Pons (tissue), 1 donor: ENCODE measurements at places on chromosomes 2 and 18.

DNA sequence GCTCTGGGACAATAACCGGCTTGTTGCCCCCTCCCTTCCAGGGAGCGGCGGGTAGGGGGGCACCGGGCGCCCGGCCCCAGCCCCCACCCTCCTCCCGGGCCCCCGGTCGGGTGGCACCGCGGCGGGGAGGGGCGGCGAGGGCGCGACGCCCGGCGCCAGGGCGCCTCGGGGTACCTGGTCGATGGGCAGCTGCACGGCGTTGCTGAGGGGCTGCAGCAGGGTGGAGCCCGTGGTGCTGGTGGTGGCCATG, 193 bp downstream of the MBOAT2 start:
- no peak for DNase-seq

DNA sequence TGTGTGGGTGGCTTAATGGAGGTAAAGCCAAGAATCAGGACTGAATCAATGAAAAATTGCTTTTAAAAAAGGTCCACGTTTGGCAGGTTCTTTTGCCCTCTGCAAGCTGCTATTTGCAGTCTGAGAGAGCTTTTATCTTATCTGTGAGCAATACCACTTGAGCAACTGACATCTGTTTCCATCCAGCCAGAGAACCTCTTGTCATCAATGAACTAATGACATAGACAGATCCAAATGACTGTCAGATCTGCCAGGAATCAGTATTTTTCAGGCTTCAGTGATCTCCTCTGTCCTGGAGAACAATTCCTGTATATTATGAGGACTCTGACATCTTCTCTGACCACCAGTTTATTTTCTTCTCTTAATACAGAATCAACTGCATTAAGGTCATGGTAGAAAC, 608.1 kb downstream of the LRP1B start:
- DNase-seq, result no peak

- DNase-seq, result peak; percentile 74
Observed at GRCh38 chr18:3703732-3704176, 253.8 kb downstream of the TGIF1 start.

- DNase-seq, result no peak
Observed at GRCh38 chr18:39550701-39551100, 1985.1 kb upstream of the CELF4 start.

DNA sequence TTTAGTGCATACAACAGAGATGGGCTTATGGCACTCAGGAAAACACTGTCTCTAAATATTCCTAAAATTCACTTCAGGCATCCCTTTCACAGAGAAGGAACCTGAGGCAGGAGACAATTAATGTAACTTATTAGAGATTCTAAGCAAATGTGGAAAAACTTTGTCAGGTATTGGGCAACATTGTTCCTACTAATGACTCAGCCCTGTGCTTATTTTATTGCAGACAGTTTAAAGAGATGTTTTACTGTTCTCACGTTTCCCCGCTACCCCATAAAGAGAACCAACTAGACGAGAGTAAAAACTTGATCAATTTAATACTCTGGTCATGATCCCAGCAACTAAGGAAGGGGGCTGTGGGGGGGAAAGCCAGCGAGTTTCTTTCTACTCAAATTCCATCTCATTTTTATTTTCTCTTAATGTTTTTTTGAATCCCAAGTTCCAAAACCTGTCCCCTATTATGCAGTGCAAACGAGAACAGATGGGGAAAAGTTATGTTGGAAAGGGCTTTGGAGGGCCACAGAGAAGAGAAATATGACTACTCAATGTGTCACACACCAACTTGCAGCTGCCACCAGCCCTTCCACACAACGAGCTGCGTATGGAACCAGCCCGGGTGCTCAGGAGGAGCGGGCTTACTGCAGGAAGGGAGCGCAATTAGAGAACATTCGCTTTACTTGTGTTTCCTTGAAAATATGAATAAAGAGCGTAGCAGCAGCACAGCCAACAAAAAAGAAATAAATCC, 18.7 kb upstream of the ACVR1 start:
- DNase-seq, result no peak

- DNase-seq, result no peak
Observed at GRCh38 chr2:226903179-226903578, 67.3 kb downstream of the RHBDD1 start.

- DNase-seq, result no peak
Observed at GRCh38 chr2:101946372-101947039, 45.3 kb upstream of the IL1R2 start.

DNA sequence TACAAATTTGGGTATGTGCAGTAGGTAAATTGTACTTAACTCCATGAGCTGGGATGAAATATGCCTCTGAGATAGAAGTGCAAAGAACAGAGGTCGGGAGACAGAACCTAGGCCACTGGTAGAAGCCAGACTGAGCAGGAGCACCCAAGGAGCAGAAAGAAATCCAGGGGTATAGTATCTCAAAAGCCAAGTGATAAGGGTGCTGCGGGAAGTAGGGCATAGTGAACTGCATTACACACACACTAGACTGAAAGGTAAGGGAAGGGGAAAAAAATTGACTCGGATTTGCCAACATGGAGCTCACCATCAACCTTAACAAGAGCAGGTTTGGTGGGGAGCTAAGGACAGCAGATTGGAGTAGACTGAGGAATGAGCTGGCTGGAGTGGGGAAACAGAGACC, 89.3 kb upstream of the TMEM247 start:
- DNase-seq, result no peak

DNA sequence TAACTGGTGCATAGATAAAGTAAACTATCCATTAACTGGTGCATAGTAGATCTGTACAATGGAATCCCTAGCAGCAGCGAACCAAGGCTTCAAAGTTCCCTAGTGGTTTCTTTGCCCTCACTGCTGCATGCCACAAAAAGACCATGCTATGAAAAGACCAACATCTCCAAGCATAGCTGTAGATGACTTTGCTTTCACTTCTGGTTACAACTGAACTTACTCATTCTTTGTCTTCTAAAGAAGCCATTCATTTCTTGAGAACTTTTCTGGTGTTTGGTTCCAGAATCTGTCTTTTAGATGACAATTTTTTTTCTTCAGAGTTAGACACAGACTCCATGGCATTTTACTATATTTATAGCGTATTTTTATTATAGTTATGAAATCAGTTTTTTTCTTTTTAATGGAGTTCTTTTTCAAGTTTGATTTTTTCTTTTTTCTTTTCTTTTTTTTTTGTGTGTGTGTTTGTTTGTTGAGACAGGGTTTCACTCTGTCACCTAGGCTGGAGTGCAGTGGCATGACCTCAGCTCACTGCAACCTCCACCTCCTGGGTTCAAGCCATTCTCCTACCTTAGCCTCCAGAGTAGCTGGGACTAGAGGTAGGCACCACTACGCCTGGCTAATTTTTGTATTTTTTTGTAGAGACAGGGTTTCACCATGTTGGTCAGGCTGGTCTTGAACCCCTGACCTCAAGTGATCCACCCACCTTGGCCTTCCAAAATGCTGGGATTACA, 63.6 kb downstream of the SLC35F5 start:
- peak; percentile 43 for DNase-seq

DNA sequence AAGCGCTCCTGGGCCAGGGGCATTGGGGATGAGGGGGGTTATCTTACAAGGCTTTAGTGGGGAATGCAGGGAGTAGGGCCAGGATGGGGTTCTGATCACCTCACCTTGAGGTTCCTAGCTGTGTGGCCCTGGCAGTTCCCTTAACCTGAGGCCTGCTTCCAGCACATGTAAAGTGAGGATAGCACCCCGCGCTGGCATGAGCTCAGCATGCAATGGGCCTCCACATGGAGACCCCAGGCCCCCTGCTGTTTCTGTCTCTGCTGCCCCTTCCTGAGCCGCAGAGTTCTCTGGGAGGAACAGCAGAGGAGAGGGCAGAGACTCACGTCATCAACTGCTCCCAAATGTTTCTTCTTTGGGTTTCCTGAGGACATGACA, 8.6 kb upstream of the TEX51 start:
- no peak for DNase-seq

DNA sequence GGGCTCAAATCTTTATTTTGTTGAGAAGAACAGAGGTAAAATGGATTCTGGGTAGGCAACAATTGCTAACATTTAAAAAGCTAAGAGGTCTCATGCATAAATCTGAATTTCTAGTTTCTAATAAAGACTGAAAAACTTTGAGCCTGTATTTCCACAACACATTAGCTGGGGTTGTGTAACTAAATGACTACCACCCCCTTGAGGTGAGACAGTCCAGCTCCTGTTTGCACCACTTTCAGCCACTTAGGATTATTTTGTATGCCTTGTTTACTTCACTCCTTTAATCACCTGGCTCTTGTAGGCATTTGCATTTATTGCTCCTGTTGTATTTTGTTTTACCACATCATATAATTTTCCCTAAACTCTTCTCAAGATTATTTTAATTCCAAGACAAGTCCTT, 376.6 kb downstream of the PTH2R start:
- no peak for DNase-seq
